ENCODE measurements at places on chromosomes 4 and X.
A peak's percentile ranks its signal among the peaks of the same experiment; 100 is the strongest.

GRCh38 chr4:81452452-81453006, 19.2 kb downstream of the RASGEF1B start:
- DNase-seq, result no peak

- DNase-seq, result no peak
Measured at GRCh38 chr4:108601106-108601505, 19.3 kb upstream of the RPL34 start.

- DNase-seq, result no peak
Measured at GRCh38 chrX:96382018-96382417, 302.6 kb upstream of the DIAPH2 start.

- DNase-seq, result no peak
Measured at GRCh38 chr4:55547466-55547770, 709 bp upstream of the CLOCK start.

- DNase-seq, result peak; percentile 73
Measured at GRCh38 chr4:128574706-128575105, 234.8 kb upstream of the JADE1 start.

DNA sequence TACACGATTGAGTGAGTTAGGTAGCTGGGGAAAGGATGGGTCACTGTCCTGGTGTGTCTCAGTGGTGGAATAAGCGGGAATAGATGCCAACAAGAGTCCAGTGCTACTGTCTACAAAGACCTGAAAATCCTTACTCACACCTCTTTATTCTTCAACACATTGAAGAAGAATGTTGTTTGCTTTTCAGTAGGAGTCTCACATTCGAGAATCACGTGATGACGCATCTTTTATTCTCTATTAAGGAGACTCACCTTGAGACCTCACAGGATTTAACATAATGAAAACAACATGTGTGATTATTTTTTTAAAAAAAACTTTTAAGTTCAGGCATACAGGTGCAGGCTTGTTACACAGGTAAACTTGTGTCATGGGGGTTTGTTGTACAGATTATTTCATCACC, 75.2 kb downstream of the CD38 start:
- no peak for DNase-seq

DNA sequence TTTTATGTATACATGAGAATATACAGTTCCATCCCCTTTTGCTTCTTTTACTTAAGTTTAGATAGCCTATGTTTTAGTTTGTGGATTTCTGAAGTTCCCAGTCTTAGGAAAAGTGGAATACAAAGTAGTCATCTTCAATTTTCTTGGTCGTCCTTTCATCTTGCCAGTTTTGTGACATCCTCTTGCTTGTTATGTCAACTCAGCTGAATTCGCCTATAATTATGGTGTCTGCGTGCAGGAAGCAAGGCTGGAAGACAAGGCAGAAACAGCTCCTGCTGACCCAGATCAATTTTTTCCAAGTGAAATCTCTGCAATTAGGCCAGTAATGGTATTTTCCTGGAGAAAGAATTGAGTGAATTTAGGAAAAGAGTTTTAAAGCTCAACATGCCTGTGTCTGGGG, 28.1 kb upstream of the NYX start:
- no peak for DNase-seq

DNA sequence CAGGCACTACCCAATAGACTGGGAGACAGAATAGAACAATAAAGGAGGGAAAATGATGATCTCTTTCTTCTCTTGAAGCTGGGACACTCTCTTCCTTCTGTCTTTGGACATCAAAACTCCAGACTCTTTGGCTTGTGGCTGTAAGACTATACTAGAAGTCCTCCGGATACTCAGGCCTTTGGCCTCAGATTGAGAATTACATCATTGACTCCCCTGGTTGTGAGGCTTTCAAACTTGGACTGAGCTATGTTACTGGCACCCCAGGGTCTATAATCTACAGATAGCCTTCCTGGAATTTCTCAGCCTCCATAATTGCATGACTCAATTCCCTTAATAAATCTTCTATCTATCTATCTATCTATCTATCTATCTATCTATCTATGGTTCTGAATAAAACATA, 294.2 kb upstream of the CT83 start:
- no peak for DNase-seq

DNA sequence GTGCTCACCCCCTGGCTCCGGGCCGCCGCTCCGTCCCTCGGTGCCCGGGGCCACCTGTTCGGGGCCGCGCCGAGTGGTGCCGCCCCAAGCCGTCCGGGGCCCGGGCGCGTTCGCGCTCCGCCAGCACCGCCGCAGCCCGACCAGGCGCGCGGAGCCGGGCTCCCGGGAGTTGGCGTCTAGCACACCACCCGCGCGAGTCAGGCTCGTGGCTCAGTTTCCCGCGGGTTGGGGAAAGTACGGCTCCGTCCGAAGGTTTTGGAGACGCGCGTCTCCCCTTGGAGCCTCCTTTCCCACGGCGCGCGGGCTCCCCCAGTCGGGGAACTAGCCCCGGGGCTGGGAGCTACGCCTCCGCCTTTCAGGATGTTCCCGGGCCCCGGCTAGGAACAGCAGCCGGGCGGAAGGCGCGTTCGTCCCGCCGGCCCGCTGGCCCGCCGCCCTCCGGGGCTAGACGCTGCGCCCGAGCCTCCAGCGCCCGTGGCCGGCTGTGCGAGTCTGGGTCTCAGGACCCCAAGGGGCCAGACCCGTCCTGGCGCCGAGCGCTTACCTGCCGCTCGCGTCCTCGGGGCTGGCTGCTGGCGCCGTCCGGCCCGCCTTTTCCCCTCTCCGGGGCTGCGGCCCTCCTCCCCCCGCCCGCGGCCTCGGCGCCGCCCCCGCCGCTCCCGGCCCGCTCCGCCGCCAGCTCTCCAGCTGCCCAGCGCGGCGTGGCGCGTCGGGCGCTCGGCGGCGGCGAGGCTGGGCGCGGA, at the start of gene ADGRG2:
Gene ADGRG2, minus strand, starts transcription at position 571 of the 743 bp plus-strand sequence. CDS start 53,634 bp downstream, outside the sequence.
- DNase-seq, result no peak

- DNase-seq, result peak; percentile 49
Measured at GRCh38 chrX:103464774-103465117, 54.5 kb downstream of the RAB40A start.

- no peak for DNase-seq
Measured at GRCh38 chr4:82780170-82780751, 18.3 kb downstream of the SCD5 start.

DNA sequence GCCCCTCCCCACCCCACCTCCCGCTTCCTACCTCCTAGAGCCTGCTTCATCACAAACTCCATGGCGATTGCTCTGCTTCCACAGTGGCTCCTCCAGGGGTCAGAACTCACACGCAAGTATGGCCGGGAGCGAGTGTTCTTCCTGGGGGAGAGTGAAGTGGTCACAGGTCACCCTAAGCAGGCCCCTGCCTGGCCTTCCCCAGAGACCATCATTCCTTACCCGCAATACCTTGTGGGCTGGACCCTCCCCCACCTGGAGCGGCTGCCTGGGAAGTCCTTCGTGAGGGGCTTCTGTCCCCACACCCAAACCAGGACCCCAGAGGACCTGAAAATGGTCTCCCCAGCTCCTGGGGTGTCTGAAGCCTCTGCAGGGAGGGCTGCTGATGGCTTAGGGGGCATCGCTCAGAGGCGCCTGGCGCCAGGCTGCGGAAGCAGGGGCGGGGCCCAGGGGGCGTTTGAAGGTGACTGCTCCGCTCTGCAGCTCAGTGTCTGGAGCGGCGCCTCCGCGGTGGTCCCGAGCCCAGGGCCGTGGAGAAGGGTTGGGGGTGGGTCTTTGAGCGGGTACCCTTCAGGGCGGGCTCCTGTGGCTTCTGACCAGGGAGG, 1.4 kb downstream of the CPLX1 start:
- DNase-seq, result no peak

DNA sequence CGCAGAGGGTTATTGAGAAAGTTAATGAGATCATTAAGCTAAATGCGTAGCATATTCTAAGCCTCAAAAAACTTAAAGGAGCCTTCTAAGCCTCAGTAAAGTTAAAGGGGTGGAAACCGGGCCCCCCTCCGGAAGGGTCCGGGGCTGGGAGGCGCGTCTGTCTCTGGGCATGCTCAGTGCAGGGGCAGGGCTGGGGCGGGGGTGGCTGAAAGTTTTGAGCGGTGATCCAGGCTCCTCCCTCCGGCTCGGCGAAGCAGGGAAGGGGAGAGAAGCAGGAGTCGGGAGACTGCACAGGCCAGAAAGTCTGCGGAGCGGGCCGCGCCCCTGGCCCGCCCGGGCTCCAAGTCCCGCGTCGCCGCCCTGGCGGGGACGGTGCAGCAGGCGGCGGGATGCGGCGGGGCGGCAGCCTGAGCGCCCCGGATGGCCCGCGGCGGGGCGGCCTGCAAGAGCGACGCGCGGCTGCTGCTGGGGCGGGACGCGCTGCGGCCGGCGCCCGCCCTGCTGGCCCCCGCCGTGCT, at the start of gene EVC:
Gene EVC, plus strand, starts transcription at position 241 of the 518 bp plus-strand sequence. Its CDS starts 180 bp downstream, at position 421.
- no peak for DNase-seq

GRCh38 chr4:147340111-147340510, 140.8 kb upstream of the EDNRA start:
- DNase-seq, result no peak

GRCh38 chr4:8171984-8172924, 13.6 kb upstream of the ABLIM2 start:
- DNase-seq, result no peak

GRCh38 chr4:154073107-154073822, 284.4 kb upstream of the SFRP2 start:
- no peak for DNase-seq

- no peak for DNase-seq
Measured at GRCh38 chrX:69229436-69229835, 64.2 kb upstream of the PJA1 start.

GRCh38 chr4:114180481-114180880, 201.0 kb upstream of the ARSJ start:
- DNase-seq, result peak; percentile 6

DNA sequence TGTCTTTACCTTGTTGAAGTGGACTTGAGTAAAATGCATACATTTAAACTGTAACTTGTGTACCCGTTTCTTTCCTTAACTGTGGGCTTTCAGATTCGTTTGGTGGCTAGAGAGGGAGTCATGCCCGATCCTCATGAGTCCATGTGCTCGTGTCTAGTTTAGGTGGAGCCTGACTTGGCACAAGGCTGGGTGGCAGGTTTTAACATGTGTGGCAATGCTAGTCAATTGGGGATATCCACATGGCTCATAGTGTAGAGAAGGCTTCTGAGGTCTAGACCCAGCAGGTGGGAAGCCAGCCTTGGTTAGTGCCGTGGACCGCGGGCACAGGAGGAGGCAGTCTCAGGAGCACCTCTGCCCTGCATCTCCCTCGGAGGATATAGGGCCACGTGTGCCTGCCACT, 48.5 kb upstream of the CLCN4 start:
- DNase-seq, result no peak

DNA sequence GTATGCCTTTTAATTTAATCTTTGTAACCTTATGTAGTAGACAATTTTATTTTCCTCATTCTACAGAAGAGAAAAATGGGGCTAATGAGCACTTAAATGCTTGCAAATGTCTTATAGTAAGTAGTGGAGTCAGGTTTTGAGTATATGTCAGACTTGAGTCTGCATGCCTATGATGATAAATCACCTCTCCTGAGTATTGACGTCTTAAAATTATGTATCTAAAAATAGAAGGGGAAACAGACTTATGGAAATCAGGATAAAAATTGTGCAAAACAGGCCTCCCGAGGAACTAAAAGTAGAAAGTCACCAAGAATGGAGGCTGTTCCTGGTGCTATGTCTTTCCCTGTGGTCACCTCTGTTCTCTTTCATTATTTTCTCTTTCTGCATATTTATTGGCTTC, 92.7 kb downstream of the STIM2 start:
- DNase-seq, result no peak

GRCh38 chr4:164177753-164178152, 576.2 kb upstream of the SMIM31 start:
- DNase-seq, result no peak

DNA sequence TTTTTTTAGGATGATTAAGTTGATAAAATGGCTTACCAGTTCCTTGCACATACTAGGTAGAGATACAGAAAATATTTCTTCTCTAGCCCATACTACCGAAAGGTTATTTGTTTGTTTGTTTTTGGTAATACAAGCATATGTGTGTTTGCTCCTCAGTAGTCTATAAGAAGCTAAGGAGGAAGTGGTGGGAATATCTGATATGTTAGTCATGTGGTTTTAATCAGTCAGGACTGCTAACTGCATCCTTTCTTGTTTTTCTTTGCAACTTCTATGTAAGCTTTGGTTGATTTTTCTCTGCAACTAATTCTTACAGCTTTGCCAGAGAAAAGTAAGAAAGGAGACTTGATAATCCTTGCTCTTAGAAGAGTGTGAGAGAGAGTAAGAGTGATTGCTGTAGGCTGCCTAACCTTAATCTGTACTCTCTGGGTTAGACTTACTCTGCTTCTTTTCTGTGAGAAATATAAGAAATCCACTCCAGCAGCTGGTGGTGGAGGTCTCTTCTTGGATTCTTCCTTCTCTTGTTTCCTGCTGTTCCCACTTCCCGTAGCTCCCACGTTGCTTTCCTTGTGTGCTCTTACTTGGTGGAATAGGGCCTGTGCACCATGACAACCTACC, 28.3 kb downstream of the SEPTIN11 start:
- DNase-seq, result no peak

DNA sequence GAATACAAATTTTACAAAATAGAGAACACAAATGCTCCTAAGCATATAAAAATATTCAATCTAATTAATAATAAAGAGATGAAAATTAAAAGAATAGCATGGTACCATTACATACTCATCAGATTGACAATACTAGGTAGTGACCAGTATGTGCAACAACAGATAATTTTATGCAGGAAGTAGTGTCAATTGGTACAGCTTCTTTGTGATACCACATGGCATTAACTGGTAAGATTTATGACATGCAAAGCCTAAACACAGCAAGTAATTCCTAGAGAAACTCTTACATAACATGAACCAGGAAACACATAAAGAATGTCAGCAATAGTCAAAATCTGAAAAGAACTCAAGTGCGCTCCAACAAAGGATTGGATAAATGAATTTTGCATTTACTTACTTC, 26.3 kb downstream of the CXCL2 start:
- no peak for DNase-seq

DNA sequence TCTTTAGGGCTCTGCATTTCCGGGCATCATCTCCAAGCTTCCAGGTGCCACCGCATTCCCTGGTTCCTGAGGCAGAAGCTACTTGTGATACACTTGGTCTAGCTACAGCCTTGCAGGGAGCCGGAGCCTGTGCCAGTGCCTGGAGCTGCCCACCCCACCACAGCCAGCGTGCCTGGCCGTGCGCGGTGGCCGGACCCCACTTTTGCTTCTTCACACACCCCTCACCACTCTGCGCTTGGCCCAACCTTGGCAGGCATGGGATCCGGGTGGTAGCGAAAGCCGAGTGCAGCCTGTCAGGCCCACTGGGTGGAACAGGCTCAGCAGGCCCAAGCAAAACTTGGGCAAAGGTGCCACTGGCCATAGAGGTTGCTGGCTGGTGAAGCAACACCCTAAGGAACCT, 823.7 kb downstream of the GLUD2 start:
- DNase-seq, result no peak

DNA sequence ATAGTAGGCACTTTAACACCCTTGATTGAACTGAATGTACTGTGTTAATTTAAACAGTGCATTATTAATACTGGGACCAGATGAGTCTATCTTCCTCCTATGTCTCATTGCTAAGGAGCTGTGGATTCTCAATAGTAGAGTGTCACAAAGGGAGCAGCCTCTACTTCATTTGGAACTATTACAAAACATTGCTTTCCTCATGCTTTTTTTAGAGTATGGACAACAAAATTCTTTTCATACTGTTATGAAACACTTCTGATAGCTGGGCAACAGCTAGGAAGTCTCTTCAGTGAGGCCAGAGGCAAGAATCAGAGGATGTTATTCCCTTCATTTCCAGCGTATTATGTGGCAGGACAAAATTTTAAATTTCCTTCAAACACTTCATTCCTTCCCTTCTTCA, 160.8 kb downstream of the FBXO8 start:
- no peak for DNase-seq

- no peak for DNase-seq
Measured at GRCh38 chrX:13254076-13254785, 65.6 kb downstream of the ATXN3L start.

- DNase-seq, result no peak
Measured at GRCh38 chrX:105635794-105636193, 186.5 kb upstream of the NRK start.

Data from T-cell (primary cell).